ENCODE measurements at places on chromosomes 4 and X.

DNA sequence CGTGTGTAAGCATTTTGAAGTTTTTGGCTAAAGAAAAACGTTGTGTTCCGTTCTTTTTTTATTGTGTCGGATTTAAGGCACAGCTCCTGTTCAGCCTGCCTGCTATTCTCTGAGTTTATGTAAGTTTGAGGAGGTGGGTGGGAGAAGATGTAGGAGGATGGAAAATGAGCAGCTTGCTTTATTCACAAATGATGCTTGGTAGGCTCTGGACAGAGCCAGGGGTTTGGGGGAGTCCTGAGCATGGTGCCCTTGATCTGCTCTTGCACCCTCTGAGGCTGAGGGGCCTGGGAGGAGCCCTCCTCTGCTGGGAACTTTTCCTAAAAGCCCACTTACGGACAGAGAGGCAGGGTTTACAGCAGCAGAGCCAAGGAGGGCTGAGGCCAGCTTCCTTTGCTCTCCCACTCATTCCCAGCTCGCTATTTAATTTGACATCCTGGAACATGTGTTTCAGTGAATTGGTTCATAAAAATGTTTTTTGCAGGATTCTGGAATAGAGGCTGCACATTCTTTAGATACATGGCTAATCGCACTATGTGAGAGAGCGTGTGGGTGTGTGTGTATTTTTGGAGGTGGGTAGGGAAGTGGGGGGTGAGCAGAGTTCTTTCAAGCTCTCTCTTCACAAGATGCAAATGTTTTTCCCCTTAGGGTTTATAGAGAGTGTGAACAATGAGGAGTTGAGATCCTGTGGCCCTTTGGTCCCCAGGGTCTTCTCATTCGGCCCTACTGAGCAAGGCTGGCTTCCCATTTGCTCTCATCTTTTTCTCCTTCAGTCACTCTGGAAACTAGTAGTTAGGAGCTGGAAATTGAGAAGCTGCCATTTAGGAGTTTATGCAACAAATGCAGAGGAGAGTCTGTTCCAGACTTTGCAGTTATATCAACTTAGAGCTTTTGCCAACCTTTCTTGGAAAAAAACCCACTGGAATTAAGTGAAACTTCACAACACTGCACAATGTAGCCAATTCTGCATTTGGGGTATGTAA lies 32.1 kb downstream of the TMEM131L start:
- DNase-seq: peak; percentile 21

- no peak for DNase-seq
Measured at GRCh38 chr4:119268466-119268865, 53.5 kb downstream of the FABP2 start.

DNA sequence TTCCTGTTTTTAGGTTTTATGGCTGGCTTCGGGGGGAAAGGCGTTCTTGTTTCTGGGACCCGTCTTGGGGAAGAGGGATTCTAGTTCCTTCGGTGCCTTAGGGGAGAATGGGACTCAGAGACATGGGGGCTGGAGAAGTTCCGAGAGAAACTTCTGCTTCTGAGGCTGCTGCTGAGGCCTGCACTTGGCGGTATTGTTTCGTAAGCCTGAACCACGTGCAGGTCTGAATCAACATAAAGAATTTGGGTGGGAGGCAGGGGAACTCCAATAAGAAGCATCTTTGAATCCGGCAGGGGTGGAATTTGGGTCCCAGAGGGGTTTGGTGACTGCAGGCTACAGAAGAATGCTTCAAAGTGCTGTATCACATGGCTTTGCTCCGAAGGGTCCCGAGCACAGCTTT lies 15.1 kb downstream of the XG start:
- no peak for DNase-seq

DNA sequence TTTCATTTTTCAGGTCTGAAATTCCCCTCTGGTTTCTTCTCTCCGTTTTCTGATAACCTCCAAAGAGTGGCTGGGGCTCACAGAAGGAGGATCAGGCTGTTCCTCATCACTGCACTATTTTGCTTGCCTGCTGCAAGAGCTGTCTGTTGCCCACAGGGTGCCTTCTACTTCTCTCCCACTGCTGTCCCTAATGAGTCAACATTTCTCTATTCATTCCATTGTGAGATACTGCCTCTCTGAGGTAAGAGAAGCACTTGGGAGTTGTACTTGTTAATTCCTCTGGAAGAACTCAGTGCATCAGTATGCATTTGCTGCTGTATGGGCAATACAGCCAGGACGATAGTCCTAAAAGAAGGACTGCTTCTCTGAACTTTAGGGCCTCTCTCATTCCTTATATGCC lies 34.8 kb downstream of the CT47B1 start:
- no peak for DNase-seq

DNA sequence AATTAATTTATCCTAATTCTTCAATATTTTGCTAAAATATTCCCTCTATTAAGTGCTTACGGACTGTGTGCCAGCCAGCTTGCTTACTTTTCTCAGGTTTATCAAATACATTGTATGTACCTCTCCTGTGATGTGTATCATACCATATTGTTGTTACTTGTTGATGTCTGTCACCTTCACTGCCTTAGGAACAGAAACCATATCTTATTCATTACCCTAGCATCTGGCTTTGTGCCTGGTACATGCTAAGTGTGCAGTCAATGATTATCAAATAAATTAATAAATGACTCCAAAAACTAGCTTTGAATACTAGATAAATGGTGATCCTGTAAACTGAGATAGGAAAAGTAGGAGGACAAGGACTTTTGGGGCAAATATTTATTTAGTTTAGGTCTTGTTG lies 6.9 kb downstream of the CLCN3 start:
- DNase-seq: no peak

DNA sequence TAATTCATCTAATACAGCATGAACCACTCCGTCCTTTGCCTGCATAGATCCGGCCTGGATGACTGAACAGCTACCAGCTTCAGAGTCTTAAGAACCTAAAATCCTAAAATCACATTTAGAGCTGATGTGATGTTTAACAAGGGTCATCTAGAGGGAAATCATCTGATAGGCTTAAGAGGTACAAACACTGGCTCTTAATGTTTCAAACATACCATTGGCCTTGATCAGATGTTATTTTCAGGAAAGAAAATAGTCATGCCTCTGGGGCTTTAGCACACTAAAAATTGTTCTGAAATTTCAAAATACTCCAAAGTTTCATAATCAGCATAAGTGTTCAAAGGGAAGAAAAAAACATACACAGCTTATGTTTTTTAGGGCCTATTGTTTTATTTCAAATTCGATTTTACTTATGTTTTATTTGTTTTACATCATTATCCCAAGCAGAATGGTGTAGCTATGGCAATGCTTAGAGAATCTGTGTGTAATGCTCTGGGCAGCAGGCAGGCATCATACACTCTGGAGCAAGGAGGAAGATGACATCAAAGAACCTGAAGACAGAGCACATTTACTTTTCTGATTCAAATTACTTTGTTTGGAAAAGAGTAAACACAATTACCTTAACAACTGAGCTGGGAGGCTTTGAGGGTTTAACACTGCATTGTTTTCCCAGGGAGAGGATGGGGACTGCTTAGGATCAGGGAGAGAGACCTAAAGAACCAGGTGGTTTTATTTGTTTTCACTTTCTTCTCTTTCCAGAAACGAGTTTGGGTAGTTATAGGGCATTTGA lies 25.3 kb upstream of the LEF1 start:
- no peak for DNase-seq

GRCh38 chr4:91488946-91489345 lies 814.8 kb upstream of the GRID2 start:
- no peak for DNase-seq

GRCh38 chr4:153156263-153156662 lies 48.0 kb upstream of the TRIM2 start:
- peak; percentile 13 for DNase-seq

GRCh38 chrX:119736206-119736764 lies 22.1 kb upstream of the SOWAHD start:
- DNase-seq: no peak

GRCh38 chrX:11932423-11932822 lies 174.4 kb downstream of the MSL3 start:
- no peak for DNase-seq

GRCh38 chr4:25861951-25862410 lies 807 bp downstream of the SEL1L3 start:
- peak; percentile 43 for DNase-seq

DNA sequence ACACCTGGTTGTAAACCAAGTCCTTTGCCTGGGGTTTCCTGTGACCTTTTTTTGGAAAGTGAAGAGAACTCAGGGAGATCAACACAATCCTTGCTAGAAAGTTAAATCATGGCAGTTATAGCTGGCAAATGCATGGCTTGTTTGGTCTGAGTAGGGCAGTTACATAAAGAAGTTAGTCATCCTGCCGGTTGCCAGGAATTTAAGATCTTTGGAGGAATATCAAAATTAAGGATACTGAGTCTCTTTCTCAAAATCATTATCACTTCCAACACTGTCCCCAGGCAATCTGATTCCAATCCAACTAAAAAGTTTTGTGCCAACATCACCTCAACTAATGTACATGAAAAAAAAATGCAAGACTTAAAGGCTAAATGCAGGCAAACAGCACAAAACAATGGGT lies 40.3 kb downstream of the C4orf54 start:
- no peak for DNase-seq

DNA sequence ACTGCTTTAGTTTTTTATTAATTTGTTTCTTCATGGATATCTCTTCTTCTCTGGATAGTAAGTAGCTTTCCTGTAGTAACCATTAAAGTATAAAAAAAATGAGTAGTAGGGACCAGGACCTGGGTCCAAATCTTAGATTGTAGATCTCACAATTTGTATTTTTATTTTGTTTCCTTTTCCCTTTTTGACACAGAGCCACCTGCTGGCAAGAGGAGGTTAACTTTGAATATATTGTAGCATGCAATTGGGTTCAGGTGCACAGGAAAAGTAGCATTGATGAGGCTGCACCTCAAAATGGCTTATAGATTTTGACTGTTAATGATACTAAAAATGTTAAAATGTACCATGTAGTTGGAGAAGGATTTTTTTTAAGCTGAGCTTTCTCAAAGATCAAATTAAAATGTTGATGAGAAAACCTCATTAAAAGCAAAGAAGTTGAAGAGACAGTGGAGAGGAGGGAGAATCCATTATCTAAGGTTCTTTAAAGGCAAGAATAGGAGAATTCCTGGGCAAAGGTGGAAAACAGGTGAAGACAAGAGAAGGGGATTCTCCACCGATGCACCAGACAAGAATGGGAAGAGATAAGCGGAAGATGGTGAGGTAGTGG lies 48.3 kb upstream of the HPGDS start:
- no peak for DNase-seq

DNA sequence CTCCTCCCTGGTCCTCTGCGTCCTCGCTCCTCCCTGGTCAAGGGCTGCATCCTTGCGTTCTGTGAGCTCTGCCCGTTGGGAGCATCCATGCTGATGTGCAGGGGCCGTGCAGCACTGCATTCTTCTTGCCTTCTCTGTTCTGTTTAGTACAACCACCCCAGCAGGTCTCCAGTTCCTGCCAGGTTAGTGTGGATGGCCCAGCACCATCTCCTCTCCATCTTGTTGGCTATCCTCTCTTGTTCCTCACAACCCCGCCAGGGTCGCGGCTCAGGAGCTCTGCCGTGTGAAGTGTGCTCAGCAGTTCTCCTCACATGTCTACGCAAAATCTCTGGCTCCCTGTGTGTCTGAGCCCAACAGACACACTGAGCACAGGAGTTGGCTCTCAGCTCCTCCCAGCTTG lies 10.4 kb upstream of the MAEA start:
- no peak for DNase-seq

DNA sequence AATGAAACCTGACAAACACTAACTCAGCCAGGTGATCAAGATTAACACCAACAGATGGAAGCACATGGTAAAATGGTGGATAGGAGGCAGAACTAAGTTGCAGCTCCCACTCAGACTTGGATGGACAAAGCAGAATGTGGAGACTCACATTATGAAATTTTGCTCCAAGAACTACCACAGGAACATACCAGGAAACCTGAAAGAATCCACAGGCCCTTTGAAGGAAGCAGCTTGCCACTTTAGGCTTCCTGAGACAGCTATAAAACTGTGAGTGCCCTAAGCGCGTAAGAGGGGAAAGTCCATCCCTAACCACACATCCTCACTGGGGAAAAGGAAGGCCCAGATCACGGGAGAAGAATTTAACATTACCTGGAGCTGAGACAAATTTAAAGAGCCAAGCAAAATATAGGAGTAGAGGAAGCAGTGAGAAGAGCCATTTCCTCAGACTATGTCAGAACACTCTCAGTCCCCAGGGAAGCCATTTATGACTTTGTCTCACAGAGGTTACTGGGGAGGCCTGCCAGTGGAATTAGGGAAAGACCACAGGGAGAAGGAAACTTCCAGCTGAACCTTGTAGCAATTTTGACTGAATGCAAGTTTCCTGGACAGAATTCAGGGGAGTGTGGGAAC lies 224.5 kb downstream of the TEX13C start:
- no peak for DNase-seq

DNA sequence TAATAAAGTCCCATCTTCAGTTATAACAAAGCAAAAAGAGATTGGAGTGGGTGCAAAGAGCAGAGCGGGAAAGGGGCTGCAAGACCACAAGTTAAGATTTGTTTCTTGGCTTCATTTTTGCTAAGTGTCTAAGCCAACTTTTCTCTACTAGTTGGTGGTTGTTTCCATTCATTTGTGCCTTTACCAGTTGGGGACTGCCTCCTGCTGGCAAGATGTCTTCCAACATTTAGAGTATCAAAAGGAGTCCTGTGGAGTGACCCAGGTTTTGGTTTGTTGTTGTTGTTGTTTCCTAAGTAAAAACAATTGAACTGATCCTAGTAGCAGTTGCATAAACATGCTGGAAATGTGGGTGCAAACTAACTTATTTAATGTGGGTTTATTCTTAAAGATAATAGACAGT lies 121.1 kb downstream of the SPATA18 start:
- no peak for DNase-seq

DNA sequence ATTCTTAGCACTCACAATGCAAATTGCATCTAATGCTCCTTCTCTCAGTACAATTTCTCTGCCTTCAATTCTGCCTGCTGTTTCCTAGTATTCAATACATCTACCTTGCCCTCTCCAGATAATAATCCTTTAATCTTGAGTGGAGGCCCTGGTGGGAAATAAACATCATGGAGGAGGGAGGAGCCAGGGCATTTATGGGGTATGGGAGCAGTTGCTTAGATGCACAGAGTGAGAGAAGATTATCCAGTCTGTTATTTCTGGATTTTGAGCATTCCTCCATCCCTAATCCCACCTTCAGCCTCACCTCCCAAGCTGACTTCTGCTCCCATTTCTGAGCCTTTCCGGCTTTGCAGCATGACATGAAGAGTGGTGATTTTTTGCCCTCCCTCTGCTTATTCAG lies 127.9 kb upstream of the PPP3CA start:
- no peak for DNase-seq

- no peak for DNase-seq
Measured at GRCh38 chr4:1398681-1399507, 7.3 kb downstream of the NKX1-1 start.

GRCh38 chr4:94168321-94168720 lies 39.3 kb upstream of the SMARCAD1 start:
- no peak for DNase-seq

Data from stimulated activated naive CD4-positive, alpha-beta T cell (primary cell).